Activated naive CD4-positive, alpha-beta T cell (primary cell): ENCODE measurements at places on chromosomes 1 and 21.

GRCh38 chr1:177780096-177780700, 189.7 kb downstream of the SEC16B start:
- DNase-seq = no peak

DNA sequence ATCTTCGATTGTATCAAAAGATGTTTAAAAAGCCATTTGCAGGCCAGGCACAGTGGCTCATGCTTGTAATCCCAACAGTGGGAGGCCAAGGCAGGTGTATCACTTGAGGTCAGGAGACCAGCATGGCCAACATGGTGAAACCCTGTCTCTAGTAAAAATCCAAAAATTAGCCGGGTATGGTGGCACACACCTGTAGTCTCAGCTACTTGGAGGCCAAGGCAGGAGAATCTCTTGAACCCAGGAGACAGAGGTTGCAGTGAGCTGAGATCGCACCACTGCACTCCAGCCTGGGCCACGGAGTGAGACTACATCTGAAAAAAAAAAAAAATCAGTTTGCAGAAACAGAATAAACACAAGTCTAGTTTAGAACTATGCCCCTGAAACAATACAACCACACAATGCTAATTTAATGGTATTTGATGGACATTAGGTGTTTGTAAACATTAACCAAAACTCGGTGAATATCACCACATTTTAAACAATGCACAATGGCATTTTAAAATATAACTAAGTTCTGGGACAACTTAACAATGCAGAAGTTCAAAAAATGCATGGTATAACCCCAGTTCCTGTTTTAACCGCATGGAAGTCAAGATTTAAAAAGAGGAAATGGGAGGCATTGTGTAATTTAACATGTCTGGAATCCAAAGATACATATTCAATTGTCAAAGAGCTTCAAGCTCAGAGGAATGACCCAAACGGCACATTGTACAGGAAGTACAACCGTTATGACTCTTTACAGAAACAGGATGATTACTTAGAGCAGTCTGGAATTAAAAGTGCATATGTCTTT, 7.1 kb upstream of the PTTG1IP start:
- no peak for DNase-seq

- DNase-seq = no peak
Measured at GRCh38 chr1:229694053-229694693, 68.1 kb downstream of the URB2 start.

DNA sequence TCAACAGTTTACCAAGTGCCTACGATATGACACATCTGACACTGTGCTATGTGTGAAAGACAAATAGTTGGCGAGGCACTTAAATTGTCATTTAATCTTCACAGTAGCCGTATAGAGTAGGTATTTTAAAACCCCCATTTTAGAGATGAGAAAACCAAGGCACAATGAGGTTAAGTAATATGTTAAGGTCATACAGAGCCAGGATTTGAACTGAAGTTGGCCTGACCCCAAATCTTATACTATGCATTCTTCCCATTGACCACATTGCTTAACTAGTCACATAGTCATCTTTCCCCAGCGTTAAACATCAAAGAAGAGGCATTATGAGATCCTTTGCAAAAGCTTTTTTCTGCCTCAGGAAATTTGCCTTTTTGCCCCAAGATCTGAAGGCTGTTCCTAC, 3.9 kb downstream of the INKA2 start:
- no peak for DNase-seq

DNA sequence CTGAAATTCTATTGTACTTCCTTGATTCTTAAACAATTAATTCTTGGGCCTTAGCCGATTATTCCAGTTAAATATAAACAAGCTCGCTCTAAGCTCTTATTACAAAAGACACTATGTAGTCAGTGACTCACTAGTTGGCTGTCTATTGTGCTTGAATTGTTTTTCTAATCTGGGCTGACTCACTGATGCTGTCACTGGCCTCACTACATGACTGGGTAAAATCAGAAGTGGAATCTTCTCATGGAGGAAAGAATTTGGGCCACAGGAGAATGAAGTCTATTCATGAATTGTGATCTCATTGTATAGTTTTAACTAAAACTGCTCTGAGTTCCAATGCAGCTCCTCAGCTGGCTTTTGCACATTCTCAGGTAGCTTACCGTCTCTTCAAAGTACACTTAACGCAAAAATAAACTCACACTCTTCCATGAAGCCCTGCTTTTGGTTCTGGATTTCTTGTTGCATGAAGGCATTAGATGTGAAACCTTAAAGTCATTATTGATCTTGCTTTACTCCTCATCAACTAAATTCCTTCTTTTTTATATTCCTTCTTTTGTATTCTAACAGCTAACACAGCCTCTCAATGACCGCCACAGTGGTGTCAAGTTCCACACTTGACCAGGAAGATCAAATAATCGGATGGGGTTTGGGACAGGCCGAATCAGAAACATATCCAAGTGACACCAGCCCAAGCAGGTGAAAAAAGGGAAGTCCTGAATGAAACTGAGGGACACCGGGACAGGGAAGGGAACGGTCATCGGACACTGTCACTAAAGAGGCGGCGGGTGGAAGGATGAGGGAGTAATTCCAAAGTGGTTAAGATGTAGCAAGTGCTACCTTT, 80.9 kb upstream of the LBR start:
- no peak for DNase-seq
